ENCODE measurements at places on chromosomes 2 and 18.

- DNase-seq: no peak
These were observed 47.3 kb downstream of the CFAP221 start for GRCh38 chr2:119591523-119591922.

GRCh38 chr2:142557391-142557790 is 320.1 kb upstream of the KYNU start:
- DNase-seq: no peak

DNA sequence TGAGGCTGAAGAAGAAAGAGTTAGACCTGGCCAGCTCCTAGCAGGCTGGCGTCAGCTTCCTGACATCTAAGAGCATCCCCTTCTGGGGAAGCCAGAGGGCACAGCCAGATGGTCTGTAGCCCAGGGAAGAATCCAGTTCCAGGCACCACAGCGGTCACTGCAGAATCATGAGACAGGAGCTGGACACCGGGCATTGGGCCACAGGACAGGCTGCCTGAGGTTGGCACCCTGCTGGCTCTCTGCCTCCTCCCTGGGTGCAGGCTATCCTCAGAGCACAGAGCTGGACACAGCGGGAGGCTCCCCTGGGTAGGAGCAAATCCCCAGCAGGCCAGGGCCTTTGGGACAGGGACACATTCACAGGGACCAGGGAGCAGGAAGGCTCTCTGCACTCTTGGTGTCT is 19.8 kb upstream of the ATOH8 start:
- no peak for DNase-seq

DNA sequence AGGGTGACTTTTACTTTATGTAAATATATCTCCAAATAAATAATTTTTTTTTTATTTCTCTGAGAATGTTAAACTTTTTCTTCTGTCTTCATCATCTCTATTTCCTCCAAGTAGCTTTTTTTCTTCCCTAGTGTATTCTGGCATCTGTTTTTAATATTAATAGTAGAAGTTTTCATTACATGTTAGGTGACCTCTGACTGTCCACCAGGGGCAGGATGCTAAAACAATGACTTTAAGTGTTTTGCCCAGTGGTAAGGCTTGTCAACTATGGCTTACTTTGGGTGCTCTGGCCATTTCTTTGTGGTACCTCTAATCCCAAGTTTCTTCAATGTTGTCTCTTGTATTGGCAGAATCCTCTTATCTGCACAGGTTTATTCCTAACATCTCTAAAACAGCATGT is 127.1 kb downstream of the SRBD1 start:
- no peak for DNase-seq

DNA sequence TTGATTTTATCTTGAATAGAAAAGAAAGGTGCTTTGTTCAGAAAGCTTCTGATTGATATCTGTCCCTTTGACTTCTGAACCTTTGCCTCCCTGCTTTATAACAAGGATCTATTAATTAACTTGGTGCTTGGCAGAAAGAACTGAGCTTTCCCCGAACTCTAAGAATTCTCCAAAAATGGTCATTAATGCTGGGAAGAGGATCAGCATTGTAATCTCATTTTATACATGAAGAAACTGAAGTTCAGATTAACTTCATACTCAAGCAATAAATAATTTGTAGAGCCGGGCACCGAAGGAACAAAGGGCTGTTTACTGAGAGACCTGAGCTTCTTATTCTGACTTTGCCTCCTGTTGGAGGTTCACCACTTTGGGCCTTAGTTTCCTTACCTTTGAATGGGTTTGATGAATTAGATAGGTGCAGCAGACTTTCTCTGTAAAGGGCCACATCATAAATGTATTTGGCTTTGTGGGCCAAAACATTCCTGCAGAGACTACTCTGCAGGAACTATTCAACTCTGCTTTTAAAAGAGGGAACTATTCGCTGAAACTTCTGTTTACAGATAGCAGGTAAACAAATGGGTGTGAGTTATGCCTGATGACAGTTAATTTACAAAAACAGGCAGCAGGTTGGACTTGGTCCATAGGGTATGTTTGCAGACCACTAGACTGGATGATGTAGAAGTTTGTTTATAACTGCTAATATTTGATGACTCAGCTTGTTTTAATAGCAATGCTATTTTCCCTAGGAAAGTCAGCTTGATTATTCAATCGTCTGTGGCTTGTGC is 272.9 kb downstream of the TGIF1 start:
- no peak for DNase-seq

DNA sequence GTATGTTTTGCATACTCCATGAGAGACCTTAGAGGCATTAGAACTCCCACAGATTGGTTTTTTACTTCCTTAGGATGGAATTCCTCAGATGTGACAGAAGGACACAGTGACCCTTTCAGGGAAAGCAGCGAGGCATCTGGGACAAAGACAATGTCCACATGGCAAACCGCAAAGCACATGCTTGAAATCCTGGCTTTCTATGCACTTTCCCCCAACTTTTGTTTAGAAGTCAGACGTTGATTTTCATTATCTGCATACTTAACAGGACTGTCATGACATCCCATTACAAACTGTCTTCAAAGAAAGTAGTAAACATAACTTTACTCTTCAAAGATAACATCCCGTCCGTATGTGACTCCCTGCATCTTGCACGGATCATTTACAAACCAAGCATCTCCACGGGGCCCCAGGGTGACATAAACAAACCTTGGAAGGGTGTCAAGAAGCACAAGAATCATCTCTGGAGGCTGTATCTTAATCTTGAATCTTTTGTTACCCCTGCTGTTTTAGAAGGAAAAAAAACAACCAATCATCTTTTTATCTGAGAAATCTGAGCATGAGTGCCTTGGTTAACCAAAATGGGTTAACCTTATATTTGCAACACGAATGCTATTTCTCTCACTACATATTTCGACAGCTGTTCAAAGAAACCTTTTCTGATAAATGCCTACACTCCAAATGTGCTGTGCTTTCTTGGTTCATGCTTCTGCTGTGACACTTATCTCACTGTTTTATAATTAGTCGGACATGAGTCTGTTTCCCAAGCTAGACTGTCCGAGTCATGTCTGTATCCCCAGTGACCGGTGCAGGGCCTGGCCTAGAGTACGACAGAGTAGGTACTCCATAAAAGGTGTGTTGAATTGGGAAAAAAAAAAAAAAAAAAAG is 90.8 kb downstream of the CCBE1 start:
- DNase-seq: no peak

DNA sequence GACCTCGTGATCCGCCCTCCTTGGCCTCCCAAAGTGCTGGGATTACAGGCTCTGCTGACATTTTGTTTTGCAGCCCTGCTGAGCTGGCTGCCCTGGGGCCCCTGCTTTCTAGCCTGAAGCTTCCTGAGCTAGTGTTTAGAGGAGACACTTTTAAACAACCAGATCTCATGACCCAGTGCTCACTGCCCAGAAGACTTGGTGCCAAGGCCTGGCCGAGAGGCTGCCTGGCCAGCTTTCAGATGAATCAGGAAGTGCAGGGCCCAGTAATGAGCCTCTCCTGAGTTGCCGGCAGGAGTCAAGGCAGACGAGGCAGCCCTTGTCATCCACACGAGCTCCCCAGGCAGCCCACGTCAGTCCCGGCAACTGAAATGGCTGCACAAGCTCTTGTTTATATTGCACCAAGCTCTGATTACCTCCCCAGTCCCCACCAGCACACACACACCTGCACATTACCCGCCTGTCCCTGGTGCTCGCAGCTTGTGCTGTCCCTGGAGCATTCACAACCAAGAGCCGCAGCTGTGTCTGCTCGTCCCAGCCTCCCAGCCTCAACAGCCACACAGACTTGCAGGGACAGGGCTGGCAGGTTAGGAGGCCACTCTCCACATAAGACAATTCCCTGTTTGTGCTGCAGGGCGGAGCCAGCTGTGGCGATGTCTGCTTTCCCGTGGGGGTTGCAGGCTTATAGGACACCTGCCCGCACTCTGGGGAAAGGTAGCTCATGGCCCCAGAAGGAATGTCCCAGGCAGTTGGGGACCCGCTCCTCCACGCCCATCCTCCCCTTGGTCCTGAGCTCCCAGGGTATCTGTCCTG is 331.2 kb upstream of the MYT1L start:
- DNase-seq: no peak

- no peak for DNase-seq
These were observed 303.9 kb downstream of the EIPR1 start for GRCh38 chr2:3073704-3074103.

GRCh38 chr2:70789304-70790135 is 923 bp downstream of the FIGLA start:
- peak; percentile 90 for DNase-seq

GRCh38 chr2:111632661-111633060 is 251.3 kb downstream of the ANAPC1 start:
- no peak for DNase-seq
